RWPE2 (cell line): ENCODE measurements at places on chromosomes 2 and 18.

DNA sequence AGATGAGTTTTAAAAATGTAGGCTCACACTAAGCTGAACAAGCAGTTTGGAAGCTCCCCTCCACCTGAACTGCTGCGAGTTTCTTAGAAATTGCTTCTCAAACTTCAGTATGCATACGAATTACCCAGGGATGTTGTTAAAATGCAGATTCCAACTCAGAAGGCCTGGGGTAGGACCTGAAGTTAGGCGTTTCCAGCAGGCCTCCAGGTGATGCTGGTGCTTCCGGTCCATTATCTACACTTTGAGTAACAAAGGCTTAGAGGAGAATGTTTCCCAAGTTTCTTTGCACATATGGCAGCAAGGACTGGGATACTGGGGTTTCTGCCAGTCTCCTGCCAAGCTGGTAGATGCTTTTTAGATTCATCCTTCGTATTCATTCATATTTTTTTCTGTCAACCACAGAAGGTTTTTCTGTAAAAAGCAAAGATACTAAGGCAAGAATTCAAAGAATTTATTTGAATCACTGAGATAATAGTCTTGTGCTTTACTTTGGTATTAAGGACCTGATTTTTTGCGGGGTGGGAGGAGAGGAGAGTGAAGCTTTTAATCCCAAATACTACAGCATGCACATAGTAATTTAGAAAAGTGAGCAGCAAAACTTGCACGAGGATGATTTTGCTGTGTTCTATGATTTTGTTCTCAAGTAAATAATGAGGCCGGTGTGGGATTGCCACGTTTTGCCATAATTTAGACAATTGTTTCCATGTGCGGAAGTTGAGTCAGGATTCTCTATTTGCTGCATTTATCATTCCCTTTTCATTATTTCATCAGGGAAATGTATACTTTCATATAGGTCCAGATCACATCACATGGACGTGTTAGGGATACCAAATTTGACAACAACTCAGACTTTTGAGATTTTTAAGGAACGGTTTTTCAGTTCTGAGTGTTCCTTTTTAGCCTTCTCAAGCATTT lies 137.6 kb upstream of the SPATS2L start:
- no peaks in the 10 kb centered on the region for H3K36me3 ChIP-seq
- H3K27ac ChIP-seq = no peak overlapping the region
- no peaks in the 10 kb centered on the region for H3K4me1 ChIP-seq
- no peak overlapping the region for H3K4me3 ChIP-seq

- no peaks in the 10 kb centered on the region for H3K27me3 ChIP-seq
- peaks cover 36% of the 10 kb centered on the region for H3K36me3 ChIP-seq
- peak overlapping the region; percentile 49 for H3K4me3 ChIP-seq
These were observed 749 bp upstream of the PTMA start for GRCh38 chr2:231707625-231707926.

- no peak for DNase-seq
These were observed 17.7 kb upstream of the CCDC93 start for GRCh38 chr2:118031566-118031965.

GRCh38 chr2:118128826-118129225 lies 40.6 kb downstream of the INSIG2 start:
- no peak overlapping the region for H3K4me3 ChIP-seq
- peaks cover 15% of the 10 kb centered on the region for H3K4me1 ChIP-seq
- H3K36me3 ChIP-seq = no peaks in the 10 kb centered on the region
- no peaks in the 10 kb centered on the region for H3K27me3 ChIP-seq
- H3K27ac ChIP-seq = no peak overlapping the region
- DNase-seq = no peak

- H3K4me1 ChIP-seq = no peaks in the 10 kb centered on the region
- peak; percentile 15 for DNase-seq
- no peaks in the 10 kb centered on the region for H3K27me3 ChIP-seq
- H3K27ac ChIP-seq = no peak overlapping the region
- H3K36me3 ChIP-seq = no peaks in the 10 kb centered on the region
These were observed 162.1 kb downstream of the SEPTIN10 start for GRCh38 chr2:109451671-109452070.

DNA sequence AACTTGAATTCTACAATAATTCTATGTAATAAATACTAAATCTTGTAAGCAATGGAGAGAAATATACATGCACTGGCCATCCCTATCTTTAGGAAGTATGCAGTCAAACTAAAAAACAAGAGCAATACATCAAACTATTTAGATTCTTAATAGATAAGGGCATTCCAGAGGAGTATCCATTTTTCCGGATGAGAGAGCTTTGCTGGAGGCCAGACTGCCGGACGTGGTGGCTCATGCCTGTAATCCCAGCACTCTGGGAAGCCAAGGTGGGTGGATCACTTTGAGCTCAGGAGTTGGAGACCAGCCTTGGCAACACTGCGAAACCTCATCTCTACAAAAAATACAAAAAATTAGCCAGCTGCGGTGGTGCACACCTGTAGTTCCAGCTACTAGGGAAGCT lies 60.8 kb downstream of the KIF5C start:
- no peak overlapping the region for H3K27ac ChIP-seq
- H3K36me3 ChIP-seq = no peaks in the 10 kb centered on the region
- no peak overlapping the region for H3K4me3 ChIP-seq
- H3K4me1 ChIP-seq = no peaks in the 10 kb centered on the region

GRCh38 chr18:3593381-3593903 lies 143.5 kb downstream of the TGIF1 start:
- no peaks in the 10 kb centered on the region for H3K27me3 ChIP-seq
- H3K4me3 ChIP-seq = no peak overlapping the region

- DNase-seq = peak; percentile 1
- H3K27ac ChIP-seq = peak overlapping the region; percentile 51
- H3K27me3 ChIP-seq = no peaks in the 10 kb centered on the region
- no peak overlapping the region for H3K4me3 ChIP-seq
- peaks cover 27% of the 10 kb centered on the region for H3K4me1 ChIP-seq
These were observed 74.7 kb downstream of the SDC1 start for GRCh38 chr2:20150110-20150706.

- H3K27ac ChIP-seq = no peak overlapping the region
- H3K36me3 ChIP-seq = no peaks in the 10 kb centered on the region
- DNase-seq = no peak
- no peak overlapping the region for H3K4me3 ChIP-seq
- H3K27me3 ChIP-seq = no peaks in the 10 kb centered on the region
These were observed 438.6 kb downstream of the DLGAP1 start for GRCh38 chr18:4016391-4017049.

GRCh38 chr2:178109813-178110212 lies 2.4 kb upstream of the RBM45 start:
- H3K4me3 ChIP-seq = no peak overlapping the region
- no peak overlapping the region for H3K27ac ChIP-seq
- H3K27me3 ChIP-seq = no peaks in the 10 kb centered on the region
- DNase-seq = no peak
- H3K4me1 ChIP-seq = peaks cover 5% of the 10 kb centered on the region

- DNase-seq = no peak
- no peaks in the 10 kb centered on the region for H3K36me3 ChIP-seq
- H3K4me3 ChIP-seq = no peak overlapping the region
- no peaks in the 10 kb centered on the region for H3K27me3 ChIP-seq
These were observed 34.4 kb downstream of the ACAA2 start for GRCh38 chr18:49778826-49779465.

DNA sequence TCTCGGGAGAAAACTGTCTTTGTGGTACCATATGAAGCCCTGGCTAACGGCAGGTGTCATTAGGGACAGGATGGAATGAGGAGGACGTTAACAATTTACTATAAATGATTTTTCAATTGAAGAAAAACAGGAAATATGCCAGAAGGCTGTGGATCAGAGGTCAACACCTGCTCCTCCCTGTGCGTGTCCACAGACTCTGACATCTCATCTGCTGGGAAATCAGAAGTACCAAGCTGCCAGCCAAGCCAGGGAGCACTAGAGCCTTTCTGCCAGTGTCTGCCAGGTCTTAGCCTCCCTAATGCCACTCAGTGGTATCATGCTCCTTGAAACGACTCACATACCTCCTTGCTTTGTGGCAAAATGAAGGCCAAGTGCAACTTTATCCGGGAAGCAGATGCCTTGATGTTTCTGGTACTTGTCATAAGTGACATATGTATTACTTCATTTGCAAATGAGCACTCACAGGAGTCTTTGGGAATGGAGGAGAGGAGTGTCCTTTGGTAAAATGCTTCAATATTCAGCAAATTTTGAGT lies 541.1 kb downstream of the SATB2 start:
- peaks cover 11% of the 10 kb centered on the region for H3K4me1 ChIP-seq
- no peaks in the 10 kb centered on the region for H3K36me3 ChIP-seq
- no peaks in the 10 kb centered on the region for H3K27me3 ChIP-seq
- DNase-seq = no peak
